Midbrain (tissue), 1 donor: ENCODE measurements at places on chromosomes 3 and 15.
A peak's percentile ranks its signal among the peaks of the same experiment; 100 is the strongest.

GRCh38 chr3:2446146-2446545, 347.5 kb downstream of the CNTN4 start:
- DNase-seq = no peak

DNA sequence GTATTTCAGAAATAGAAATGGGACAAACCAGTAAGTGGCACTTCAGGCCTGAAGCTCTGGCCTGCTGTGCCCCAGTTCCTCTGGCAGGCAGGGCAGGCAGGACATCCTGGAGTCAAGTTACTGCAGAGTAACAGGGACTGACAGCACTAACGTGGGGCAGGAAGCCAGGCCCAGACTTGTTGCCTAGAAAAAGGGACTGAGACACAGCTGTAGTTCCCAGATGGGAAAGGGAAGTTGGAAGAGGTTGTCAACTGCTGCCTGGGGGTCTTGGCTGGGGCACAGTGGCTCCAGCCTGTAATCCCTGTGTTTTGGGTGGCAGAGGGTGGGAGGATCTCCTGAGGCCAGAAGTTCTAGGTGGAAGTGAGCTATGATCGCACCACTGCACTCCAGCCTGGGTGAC, 171.9 kb downstream of the FMN1 start:
- DNase-seq = no peak

GRCh38 chr3:53892286-53892637, 603 bp upstream of the SELENOK start:
- DNase-seq = no peak

- DNase-seq = no peak
These were observed 42.5 kb downstream of the CAPN3 start for GRCh38 chr15:42401544-42402454.

DNA sequence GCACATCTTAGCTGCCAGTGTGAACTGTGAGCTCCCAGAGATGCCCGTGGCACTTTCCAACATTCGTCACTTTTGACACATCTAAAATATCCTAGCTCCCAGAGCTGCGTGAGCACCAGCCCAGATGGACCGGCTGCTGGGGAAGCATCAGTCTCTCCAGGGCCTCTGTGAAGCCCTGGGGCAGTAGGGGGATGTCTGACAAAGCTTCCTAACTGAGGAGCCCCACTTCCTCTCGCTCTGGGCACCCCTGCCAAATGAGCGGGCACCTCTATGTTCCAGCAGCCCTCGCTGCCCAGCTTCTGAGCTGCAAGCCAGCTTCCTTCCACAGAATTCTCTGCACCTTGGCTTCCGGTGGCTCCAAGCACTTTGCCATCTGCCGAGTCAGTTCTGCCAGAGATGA, 91.1 kb downstream of the LIPC start:
- DNase-seq = peak; percentile 51

- DNase-seq = no peak
These were observed 97.1 kb downstream of the TMEM108 start for GRCh38 chr3:133135306-133135705.

- no peak for DNase-seq
These were observed 159.5 kb downstream of the RPLP1 start for GRCh38 chr15:69612112-69612511.
